ENCODE measurements at places on chromosomes 7 and 10.
A peak's percentile ranks its signal among the peaks of the same experiment; 100 is the strongest.

- no peak for DNase-seq
Observed at GRCh38 chr10:97131666-97132065, 54.1 kb downstream of the SLIT1 start.

- no peak for DNase-seq
Observed at GRCh38 chr10:71814922-71815411, 36.1 kb downstream of the PSAP start.

GRCh38 chr10:58704671-58705141 lies 192.0 kb downstream of the BICC1 start:
- DNase-seq = no peak

DNA sequence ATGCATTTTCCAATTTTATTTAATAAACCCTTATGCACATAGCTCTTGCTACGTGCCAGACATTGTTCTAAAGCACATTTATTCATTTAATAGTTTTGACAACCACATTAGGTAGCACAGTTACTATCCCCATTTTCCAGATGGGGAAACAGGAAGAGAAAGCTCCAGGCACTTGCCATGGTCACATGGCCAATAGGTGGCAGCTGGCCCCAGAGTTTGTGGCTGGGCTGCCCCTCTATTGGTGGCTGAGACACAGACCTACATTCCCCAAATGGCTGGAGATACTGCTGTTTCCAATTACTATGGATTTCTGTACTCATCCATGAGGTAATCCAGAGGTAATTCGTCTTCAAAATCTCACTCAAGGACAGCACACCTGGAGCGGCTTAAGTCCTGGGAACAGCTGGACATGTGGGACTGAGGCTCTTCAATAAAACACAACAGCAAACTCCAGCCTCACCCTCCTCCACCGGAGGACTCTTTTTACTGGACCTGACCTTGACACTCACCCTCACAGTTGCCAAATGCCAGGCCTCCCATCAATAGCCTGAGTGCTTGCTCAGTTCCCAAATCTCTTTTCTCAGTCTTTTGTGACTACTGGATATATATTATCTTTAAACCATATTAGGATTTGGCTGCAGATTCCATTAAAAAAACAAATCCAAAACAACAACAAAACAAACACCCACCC lies 106.1 kb downstream of the CLEC2L start:
- DNase-seq = no peak

DNA sequence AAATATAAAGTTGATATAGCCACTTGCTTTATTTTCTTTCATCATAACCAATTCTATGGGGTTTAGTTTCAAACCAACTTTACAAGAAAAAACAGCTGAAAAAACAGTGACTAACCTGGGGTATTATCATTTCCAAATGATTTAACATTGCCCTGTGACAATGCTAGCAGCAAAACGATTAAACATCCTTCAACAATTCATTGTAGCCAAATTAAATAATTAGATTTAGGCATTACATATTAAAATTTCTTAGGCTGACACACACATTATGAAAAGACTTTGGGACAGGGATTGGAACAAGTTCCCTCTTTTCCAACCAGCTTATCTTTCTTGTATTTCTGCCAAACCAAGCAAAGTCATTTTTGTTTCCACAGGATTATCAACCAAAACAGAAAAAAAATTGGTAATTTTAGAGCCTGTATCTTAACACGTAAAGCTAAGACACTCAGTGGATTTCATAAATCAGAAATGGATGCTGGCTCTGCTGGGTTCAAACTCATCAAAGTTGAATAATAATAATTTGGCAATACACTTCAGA lies 84.0 kb downstream of the SEMA3D start:
- DNase-seq = no peak

DNA sequence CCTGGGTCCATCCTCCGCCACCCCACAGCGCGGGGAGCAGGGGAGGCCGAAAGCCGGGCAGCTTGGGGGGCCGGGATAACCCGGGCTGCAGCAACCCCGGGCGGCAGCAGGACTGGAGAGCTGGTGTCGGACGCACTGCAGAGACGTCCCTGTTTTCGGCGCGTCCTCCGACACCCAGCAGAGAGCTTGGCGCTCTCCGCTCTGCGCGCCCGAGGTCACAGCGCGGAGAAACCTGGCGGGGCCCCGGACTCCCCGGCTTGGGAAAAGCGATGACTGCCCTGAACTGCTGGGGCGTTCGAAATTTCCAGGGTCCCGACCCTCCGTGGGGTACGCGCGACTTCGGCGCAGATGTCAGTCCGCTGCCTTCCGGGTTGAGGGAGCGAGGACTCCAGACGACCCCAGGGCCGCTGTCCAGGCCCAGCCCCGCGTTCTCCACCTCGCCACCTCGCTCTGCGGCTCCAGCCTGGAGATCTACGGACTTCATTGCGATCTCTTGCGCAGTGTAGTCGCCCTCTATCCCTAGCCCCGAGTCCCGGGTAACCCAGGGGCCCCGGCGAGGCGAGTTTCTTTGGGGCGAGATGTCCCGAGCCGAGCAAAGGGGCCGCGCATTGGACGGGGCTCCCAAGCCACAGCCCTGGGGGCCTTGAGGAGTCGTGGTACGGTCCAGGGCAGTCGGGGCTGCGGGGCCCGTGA lies 617 bp upstream of the FOXI2 start:
- no peak for DNase-seq

- no peak for DNase-seq
Observed at GRCh38 chr10:77409697-77410471, 227.7 kb downstream of the KCNMA1 start.

GRCh38 chr7:135714534-135715009 lies 13.4 kb downstream of the SLC13A4 start:
- DNase-seq = no peak

DNA sequence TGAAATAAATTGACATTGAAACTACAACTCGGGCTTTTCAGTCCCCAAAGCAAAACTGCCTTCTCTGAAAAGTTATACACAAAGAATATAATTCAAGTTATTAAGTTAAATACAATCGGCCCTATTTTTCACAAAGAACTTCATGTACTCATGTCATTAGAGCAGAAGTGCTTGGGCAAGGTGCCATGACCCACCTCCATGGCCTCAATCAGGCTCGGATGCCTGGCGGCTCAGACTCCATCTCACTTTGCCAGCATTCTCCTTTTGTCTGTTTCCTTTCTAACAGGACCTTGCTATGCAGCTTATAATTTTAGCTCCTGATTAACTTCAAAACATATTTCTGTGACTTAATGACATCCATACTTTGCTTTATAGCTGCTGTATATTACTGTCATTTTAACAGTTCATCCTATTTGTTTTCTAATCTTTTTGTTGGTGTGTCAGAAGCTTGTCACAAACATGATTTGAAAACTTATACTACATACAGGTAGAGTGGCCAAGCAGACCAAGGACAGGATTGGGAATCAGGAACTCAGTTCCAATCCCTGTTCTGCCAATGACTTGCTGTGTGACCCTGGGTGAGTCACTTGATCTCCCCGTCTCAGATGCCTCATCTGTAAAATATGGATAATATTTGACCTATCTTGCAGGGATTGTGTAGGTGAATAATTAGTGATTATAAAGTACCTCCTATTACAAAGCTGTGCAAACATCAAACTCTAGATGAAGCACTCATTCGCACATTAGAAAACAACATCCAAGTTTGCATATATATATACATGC lies 60.8 kb upstream of the ITGA8 start:
- no peak for DNase-seq

- DNase-seq = no peak
Observed at GRCh38 chr10:43390333-43390732, 18.7 kb downstream of the HNRNPF start.

GRCh38 chr7:123865517-123866117 lies 20.6 kb downstream of the HYAL4 start:
- peak; percentile 17 for DNase-seq

DNA sequence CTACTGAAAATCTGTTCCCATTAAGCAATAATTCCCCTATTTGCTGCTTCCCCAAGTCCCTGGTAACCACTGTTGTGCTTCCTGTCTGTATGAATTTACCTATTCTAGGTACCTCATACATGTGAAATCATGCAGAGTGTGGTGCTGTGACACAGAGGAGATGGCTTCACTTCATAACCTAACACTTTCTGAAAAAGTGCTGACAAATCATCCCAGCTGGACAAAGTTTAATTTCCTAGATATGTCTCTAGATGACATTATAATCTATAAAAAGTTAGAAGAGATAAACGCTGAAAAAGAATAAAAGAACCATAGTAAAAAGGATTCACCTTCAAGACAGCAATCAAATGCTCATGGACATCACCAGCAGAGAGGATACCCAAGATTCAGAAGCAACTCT lies 277.9 kb downstream of the SKIDA1 start:
- DNase-seq = no peak

- DNase-seq = no peak
Observed at GRCh38 chr7:13989949-13990305, 461 bp upstream of the ETV1 start.

- no peak for DNase-seq
Observed at GRCh38 chr10:44264244-44264643, 120.7 kb downstream of the CXCL12 start.

- DNase-seq = no peak
Observed at GRCh38 chr7:51645702-51646298, 329.2 kb upstream of the COBL start.

GRCh38 chr10:131747251-131747650 lies 153.6 kb upstream of the PPP2R2D start:
- DNase-seq = no peak

DNA sequence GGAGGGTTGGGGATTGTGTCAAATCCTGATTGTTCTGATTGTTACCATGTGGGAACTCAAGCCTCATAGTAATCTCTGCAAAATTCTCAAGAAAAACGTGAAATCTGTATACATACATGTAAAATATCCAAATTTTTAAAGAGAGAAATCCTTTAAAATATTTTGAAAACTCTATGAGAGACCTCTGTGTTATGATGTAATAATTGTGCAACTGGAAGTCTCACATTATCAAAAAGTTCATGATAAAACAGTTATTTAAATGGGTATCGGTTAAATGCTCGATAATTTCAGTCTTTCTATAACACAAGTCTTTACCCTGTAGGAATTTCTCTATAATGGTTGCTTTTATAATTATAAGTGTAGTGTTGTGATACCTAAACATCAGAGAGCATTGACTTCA lies 95.5 kb downstream of the TMEM26 start:
- DNase-seq = no peak

- no peak for DNase-seq
Observed at GRCh38 chr10:112461029-112461887, 14.2 kb downstream of the VTI1A start.

GRCh38 chr10:42850931-42851330 lies 68.3 kb downstream of the BMS1 start:
- DNase-seq = no peak

- DNase-seq = no peak
Observed at GRCh38 chr10:21517134-21518031, 8.1 kb downstream of the SKIDA1 start.

DNA sequence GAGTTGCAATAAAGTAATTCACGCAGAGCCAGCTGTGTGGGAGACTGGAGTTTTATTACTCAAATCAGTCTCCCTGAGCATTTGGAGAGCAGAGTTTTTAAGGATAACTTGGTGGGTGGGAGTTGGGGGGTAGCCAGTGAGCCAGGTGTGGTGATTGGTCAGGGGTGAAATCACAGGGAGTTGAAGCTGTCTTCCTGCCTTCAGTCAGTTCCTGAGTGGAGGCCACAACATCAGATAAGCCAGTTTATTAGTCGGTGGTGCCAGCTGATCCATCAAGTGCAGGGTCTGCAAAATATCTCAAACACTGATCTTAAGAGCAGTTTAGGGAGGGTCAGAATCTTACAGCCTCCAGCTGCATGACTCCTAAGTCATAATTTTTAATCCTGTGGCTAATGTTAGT lies 3.3 kb upstream of the CYP51A1 start:
- DNase-seq = no peak

DNA sequence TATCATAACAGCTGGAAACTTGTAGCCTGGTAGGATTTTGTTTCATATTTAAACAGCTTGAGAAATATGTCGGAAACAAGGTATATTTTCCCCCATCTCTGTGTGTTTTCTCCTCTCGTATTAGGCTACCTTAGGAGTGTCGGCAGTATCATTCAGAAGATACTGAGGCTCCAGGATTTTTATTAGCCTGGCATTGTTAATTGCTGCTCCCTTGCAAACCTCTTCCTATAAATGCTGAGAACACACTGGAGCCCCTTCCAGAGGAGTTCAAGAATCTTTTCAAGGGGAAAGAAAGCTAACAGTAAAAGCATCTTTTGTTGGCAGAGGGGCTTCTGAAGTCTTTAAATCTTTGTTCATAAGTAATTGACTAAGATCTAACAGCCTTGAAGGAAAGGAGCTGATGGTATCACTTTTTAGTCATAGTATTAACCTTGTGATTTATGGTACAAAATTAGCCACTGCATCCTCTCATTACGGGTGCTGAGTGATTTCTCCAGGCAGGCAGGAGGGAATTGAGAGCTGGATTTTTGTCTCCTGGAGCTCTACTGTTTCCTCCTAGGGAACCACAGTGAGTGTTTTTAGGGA lies 998.7 kb downstream of the LRMDA start:
- no peak for DNase-seq

DNA sequence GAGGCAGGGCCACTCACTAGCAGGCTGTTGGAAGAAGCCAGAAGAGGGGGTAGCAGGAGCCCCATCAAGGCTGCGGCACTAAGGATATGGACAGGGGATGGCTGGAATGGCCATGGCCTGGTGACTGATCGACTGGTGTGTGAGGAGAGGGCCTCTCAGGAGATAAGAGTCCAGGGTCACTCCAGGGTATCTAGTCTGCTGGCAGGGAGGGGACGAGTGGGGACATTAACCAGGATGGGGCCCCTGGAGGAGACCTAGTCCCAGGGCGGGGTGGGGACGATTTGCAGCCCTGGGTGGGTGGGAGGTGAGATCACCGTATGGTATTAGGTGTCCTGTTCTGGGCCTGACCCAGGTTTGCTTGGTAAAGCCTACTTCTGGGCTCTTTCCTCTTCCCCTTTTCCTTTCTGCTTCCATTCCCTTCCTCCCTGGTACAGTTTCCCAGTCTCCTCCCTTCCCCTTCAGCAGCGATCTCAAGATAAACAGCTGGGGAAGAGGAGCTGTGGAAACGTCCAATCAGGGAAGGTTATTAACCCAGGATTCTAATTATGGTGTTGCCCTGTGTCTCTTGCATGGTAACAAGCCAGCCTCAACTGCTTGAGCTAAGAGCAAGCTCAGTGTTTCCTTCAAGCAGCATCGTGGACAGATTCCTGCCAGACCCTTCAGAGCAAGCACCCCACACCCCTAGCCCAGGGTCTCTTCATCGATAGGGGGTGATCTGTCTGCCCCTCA lies 233.2 kb downstream of the RPS24 start:
- DNase-seq = no peak

DNA sequence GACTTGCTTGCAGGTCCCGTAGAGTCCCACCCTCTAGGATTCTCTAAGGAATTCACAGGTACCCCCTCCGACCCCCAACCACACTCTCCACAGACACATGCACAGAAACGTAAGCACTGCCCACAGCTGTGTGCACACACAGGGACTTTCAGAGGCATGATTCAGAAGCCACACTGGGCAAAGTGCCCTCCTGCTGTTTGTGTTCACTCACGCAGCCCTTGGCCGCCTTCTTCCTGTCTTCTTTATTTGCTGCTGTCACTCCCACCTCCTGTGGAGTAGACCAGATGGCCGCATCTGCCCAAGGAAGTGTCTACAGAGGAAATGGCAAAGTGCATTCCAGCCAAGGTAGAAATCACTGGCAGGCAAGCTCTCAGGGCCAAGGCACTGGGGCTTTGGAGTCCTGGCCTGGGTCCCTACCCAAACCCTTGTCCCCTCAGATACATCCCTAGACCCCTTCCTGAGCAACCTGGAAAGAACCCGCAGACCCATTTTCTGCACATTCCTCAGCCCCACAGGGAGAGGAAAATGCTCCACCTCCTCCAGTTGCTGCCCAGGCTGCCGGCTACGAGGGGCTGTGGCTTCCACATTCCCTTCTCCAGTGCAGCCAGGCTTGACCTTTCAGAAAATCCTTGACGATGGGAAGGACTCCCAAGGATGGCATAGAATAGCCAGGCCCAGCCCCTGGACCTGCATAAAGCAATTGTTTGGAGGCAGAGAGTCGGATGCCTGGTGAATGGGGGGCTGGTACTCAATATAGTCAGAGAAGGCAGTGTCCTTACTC lies 21.6 kb upstream of the GIMAP8 start:
- no peak for DNase-seq

All from T-cell (primary cell).